Iris pigment epithelial cell (primary cell): ENCODE measurements at places on chromosomes 3 and 15.

DNA sequence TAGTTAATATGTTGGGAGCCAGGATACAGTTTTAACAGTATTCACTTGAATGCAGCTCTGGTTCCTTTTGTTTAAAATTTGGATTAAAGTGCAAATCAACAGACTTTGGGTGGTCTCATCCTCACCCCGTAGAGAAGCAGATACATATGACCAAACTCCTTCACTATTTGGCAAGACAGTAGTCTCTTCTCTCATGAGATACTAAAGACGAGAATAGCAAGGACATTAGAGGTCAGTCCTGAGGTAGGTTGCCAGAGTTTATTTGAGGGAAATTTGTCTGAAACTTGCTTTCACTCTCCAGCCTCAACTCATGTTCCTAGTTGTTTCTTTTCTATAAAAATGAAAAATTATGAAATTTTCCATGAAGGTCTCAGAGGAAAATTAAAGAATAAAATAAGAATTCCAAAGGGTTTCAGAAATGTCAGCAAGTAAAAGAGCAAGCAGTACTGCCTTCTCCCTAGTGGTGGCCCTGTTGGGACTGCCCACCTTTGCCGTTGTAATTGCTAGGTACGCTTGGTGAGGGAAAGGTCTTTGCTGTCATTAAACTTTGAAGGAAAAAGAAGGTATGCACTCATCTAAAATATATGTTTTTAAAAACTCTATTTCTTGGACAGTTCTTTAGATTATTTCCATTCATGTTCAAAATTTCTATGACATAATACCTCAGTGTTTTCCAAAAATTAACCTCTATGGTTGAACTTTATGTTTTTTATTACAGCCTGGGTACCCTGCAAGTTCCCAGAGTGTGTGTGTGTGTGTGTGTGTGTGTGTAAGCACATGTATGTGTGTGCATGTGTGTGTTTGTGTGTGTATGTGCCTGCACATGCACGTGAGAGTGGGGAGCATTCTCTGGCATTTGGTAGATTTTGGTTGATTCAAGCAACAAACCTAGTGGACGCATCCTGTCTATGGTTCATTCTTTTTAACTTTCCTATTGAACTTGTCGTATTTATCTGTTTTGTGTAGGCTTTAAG is 111.4 kb downstream of the CMSS1 start:
- no peak for DNase-seq

- DNase-seq = peak; percentile 80
These were observed 7.2 kb downstream of the CD276 start for GRCh38 chr15:73691396-73691795.

DNA sequence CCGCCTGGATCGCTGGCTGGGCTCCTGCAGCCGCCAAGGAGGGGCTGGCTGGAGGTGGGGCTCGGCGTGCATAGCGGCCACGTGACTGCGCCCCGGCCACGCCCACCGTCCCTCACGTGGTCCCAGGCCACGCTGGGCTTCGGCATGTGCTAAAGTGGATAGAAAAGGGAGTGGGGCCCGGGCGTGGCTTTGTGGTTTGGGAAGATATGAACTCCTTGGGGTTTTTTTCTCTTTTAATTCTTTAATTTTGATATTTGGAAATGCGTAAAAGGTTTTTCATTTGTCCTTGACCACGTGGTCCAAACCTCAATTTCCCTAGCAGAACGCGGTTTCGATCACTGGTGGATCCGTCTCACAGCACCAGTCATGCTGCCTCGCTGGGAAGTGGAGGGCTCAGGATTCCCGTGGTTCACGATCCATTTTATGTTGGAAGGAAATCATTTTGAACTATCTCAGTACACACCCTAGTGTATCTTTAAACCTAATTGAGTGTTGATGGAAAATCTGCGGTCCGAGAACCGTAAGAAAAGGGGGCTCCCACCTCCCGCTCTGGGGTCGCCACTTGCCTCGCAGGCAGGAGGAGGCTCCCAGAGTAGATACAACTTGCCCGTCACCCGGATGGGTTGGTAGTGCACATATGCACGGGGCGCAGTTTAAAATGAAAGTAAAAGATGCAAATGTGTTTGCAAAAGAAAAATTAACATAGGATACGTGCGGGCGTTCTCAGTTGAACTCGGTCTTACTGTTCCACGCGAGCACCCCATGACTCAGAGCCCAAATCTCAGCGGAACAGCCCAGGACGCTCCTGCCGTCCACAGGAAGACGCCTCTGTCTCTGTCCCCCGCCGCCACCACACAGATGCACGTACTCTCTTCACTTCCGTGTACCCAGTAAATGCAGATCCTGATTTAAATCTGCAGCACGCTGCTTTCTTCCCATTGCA is 141.9 kb downstream of the PGPEP1L start:
- DNase-seq = peak; percentile 75

DNA sequence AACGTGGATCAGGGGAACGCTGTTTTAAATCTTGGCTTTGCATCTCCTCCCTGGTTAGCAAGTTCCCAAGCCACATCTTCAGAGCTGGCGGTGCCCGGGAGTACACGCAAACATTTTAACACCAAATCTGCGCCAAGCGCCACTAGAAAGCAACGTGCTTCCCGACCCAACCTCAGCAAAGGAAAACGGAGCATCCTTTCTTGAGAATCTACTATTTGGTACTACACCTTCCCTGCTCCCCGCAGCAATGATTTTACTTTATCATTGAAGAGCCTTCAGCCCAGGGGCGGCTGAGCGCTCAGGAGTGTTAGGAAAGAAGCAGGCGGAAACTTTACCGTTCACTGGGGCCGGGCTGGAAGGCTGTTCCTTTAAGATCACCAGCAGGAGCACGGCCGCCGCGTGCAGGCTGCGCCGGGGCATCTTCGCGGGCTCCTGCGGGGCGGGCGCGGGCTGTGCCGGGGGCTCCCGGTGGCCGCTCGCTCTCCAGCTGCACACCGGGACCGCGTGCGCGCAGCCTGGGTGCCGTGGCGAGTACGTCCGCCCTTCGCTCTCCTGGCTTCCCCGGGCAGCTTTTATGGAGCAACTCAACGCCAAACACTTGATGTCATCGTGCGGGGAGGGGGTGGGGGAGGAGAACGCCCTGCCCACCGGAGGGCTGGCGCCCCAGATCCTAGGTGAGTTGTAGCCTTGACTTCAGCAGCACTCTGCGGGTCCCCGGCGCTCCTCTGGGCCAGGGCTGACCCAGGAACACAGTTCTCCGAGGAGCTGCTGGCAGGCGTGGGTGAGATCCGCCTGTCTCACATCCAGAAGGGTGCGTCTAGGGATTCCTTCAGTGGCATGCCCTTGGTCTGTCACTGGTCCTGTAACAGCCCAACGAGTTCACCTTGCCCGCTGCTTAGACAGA is at the start of gene CA12:
Gene CA12, minus strand, starts transcription at position 546 of the 904 bp plus-strand sequence. Its CDS starts 126 bp downstream, at position 420.
- peak; percentile 55 for DNase-seq

DNA sequence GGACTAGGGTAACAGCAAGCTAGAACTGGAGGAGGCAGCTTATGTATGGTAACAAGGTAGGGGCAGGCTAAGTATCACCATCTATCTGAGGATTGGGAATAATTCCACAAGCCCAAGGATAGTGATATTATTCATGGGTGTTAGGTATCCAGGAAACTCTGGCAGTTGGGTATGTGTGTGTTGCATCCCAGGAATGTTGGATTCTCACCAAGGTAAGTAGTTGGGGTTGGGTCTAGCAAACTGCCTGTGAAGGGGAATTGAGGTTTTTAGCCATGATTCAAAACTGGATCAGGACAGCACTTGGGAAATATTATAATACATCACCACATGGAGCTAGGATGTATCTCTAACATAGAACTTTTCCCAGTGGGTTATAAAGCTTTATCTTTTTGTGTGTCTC is 626.4 kb upstream of the GOLIM4 start:
- DNase-seq = peak; percentile 3

DNA sequence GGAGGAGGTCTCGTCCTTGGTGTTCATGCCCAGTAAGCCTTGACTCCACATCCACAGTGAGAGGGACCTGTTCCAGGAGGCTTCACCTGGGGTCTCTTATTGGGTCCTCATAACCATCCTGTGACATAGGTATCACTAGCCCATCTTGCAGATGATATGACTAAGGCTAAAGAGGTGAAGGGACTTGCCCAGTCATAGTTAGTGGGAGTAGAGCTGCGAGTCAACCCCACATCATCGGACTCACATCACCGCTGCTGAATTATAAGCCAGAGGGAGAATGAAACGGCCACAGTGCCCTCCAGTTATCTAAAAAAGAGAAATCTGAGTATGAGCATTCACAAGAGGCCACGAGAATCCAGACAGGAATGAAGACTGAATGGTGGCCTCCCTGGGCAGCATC is 66.0 kb downstream of the MESD start:
- no peak for DNase-seq

DNA sequence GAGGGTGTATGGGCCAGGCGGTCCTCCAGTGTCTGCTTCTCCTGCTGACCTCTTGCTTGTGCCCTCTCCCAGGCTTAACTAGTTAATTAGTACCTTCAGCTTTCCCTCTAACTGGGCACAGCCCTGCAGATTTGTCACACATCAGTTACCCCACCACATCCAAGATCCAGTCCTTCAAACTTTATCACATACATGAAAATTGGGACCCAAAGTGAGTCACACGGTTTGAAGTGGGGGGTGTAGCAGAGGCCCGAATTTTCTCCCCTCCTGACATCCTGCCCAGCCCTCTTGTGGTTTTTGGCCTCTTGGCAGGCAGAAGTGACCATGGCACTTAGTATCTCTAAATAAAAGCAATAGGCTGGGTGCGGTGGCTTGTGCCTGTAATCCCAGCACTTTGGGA is 3.9 kb downstream of the MAPKAPK3 start:
- DNase-seq = no peak

DNA sequence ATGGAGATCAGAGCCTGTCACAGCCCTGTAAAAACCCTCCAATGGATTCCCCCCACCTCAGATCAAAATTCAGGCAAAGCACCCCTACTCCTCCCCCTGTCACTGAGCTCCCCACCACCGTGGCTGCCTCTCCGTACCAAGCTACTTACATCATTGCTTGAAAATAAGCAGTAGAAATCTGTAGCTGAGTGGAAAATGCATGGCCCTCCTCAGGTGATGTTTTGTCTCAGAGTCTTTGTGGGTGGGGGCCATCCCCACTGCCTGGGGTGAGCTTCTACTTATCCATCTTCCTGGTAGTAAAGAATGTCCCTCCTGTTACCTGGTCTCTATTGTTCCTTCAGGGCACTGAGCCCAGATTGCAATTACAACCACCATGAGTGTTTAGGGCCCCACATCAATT is 34.5 kb downstream of the SLCO2A1 start:
- DNase-seq = no peak

DNA sequence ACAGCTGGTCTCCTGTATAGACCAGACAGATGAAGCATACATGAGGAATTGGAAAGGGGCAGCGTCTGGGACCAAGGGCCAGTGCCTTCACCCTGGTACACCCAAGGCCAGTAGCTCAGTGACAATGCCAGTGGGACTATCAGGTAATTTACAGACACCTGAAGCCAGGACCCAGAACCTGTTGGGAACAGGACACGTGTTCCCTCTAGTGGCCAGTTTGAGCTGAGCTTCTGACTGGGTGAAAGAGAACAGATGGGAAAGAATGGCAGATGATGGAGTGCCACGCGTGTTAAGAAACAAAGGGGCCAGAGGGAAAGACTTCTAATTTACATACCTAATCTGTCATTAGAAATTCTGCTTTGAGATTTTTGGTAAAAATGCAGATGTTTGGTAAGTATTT is 5.1 kb upstream of the SLC25A38 start:
- peak; percentile 39 for DNase-seq

- DNase-seq = no peak
These were observed 18.4 kb downstream of the CYFIP1 start for GRCh38 chr15:22961762-22962161.

- no peak for DNase-seq
These were observed 33.9 kb upstream of the NANOGP8 start for GRCh38 chr15:35118960-35119359.

GRCh38 chr3:6066397-6066796 is 794.5 kb upstream of the GRM7 start:
- DNase-seq = no peak

- DNase-seq = no peak
These were observed 116.2 kb upstream of the LSAMP start for GRCh38 chr3:116561529-116561928.

DNA sequence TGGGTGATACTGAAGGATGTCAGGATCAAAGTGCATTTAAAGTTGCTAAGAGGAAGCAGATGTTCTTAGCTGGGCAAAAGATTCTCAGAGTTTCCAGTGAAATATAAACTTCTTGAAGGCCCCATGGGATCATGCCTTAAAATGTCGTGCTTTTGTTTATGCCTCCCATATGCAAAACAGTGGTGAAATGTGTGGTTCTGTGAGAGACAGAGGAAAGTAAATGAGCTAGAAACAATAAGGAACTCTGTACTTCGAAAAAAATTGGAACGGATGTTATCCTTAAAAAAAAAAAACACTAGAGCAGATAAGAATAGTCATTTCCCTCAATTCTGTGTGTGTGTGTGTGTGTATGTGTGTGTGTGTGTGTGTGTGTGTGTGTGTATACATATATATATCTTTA is 497.0 kb upstream of the TBL1XR1 start:
- peak; percentile 62 for DNase-seq

DNA sequence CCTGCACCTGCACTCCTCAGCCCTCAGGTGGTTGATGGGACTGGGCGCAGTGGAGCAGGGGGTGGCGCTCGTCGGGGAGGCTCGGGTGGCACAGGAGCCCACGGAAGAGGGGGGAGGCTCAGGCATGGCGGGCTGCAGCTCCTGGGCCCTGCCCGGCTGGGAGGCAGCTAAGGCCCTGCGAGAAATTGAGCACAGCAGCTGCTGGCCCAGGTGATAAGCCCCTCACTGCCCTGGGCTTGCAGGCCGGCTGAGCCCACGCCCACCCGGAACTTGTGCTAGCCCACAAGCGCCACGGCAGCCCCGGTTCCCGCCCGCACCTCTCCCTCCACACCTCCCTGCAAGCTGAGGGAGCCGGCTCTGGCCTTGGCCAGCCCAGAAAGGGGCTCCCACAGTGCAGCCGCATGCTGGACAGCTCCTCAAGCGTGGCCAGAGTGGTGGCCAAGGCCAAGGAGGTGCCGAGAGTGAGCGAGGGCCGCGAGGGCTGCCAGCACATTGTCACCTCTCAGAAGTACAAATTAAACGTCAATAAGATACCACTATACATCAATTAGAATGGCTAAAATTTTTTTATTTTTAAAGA is 5.1 kb upstream of the VHL start:
- DNase-seq = no peak

DNA sequence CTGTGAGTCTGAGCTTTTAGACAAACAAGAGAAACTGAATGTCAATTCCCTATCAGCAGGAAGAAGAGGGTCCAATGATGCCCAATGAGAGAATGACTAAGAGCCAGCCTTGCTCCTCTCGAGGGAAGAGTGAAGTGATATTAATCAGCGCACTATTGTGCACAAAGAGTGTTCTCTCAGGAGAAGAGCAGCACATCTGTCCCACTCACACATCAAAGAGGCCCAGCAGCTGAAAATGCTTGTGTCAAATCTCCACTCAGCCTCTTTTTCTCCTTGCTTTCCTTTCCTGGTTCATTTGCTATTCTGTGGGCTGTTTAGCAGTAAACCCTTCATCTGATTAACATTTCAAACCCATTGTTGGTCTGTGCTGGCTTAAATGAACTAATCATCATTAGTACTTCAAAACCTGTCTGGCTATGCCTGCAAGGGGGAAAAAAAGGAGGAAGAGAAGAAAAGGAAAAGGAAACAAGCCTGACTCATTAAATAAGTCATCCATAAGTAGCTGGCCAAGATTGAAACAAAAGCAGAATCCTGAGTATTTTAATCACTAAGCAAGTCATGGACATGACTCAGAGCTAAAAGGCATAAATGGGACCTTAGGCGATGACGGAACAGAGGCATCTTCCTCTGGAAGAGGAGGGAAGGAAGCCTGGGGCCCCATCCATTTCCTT is 912.7 kb downstream of the TUSC7 start:
- peak; percentile 68 for DNase-seq

GRCh38 chr15:39785139-39785538 is 2.5 kb upstream of the FSIP1 start:
- no peak for DNase-seq

GRCh38 chr3:104510131-104510849 is 856.4 kb upstream of the ALCAM start:
- peak; percentile 20 for DNase-seq

- DNase-seq = no peak
These were observed 146.6 kb upstream of the ARHGEF26 start for GRCh38 chr3:153974614-153975013.
